ENCODE measurements at places on chromosomes 4 and X.

- no peak for DNase-seq
These were observed 46.9 kb downstream of the HSPA4L start for GRCh38 chr4:127829014-127829413.

GRCh38 chr4:139922406-139923024 lies 231.5 kb downstream of the MAML3 start:
- DNase-seq = no peak

DNA sequence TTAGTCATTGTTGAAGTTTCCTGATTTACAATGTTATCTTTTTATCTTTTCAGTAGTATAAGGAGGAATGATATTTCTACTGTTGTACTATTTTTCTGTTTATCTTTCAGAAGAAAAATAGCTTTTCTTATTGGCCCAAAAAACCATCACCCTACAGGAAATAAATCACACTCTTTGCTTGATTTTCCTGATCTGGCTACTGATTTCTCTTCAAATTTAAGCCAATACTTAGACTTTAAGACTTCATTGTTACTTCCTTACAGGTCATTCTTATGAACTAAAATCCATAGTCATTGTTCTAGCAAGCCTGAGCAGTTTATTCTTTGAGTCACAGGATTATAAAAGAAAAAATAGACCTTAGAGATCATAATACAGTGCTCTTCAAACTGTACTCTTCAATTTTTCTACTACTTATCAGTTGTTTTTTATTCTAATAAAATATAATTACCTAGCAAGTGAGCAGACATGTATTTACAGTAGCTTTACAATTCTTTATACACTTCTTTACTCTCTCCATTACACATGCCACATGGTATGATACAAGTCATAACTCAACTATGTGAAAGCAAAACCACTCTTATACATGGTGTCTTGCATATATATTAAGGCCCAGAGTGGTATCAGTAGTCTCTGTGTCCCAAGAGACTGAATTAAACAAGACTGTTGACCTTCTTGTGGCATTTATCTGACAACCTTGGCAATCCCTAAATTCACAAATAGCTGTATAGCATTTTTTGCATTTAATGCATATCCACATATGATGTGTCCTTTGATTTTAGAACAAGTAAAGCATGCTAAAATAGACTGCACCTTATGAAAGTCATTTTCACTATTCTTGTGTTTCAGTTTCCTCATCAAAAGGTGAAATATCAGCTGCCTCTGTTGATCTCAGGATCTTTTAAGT lies 47.9 kb downstream of the TET2 start:
- no peak for DNase-seq

DNA sequence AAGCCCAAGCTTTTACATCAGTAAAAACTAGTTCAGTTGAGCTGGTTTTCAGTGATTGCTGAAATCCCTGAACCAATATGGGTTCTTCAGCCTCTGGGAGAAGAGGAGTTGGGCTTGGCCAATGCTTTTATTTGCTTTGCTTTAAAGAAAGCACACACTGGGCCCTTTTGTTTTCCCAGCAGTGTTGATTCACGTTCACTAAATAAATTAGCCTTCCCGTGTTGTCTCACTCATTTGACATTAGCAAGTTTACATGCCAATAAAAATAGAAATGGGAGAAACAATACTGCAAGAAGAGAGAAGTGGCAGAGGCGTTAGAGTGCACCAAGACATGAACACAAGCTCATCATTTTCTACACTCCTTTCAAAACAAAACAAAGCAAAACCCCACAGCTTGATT lies 136.2 kb downstream of the SHROOM3 start:
- no peak for DNase-seq

- DNase-seq = no peak
These were observed 69.8 kb downstream of the F11 start for GRCh38 chr4:186335793-186336192.

DNA sequence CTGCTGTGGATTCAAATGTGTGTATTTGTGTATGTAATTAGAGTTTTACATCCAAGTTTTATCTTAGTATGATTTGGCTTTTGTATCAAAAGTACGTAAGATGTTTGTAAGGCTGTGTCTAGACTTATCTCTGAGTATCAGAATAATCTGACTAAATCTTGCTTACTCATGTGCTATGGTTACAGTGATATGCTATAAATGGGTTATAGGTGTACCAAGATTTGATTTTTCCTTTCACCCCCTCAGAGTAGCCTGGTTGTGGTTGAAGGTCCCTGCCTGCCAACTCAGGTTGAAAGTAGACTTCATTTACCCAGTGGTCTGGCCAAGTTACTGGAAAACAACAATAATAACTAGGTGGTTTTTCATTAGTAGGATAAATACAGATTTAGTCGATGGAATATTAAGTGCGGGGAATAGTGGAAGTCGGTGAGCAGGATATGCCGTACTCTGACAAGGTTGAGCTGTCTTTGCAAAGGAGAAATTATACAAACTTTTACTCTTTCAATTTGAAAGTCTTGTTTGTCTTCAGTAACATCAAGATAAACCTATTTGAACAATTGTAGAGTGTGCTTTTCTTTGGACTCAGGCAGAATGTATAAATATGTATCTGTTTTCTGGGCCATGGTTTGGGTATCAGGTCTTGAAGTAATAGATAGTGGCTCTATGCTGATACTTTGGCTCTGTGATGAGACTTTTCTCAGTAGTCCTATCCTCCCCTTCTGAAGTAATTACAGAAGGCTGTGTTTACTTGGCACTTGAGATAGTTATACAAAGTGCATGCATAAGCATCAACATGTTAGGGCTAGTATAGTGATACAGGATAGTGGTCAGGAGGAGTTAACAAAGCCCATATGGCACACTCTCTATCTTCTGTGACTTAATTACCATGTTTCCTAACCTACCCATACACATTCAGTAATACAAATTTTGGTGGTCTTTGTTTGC lies 23.7 kb downstream of the BMP2K start:
- no peak for DNase-seq

DNA sequence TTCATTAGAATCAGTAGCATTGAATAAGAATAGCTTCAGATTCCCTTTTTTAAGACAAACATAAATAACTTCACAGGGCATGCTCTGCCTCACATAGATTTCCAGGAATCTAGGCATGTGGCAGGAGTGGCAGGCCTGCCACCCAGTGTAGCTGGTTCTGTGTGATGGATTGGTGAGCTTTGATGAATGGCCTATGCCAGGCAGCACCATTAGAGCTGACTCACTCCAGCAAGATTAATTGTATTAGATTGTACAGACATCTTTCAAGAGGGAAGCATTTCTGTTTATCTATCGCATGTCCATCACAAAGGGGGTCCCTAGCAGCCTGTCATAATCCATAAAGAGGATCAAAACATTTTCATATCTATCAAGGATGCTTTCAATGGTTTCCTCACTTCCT lies 71.9 kb downstream of the NAA11 start:
- no peak for DNase-seq

DNA sequence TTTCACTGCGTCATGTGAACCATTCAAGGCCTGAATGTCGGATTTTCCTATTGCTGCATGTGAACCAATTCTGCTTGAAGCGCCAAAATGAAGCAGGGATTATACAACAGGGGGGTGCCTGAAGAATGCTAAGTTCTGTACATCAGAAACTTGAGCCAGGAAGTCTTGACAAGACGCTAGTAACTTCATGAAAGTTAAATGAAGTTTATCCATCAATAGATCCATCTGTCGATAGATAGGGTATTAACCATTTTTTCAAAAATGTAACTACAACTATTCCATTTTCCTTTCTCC lies 590 bp upstream of the NAF1 start:
- no peak for DNase-seq

DNA sequence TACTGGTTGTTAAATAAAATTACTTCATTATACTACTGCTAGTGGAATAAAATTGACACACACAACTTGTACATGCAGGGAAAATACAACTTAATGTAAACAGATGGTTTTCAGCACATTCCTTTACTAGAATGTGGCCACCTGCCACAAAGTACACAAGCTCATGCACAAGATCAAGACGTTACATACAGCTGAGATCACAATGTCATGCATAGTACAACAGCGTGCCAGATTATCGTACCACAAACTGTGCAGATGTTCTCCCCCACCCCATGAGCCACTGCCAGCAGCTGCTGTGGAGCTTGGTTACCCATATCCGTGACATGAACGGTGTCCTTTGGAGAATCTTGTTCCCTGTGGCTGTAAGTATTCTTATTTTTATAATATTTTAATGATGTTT lies 27.7 kb downstream of the FBXO8 start:
- no peak for DNase-seq

DNA sequence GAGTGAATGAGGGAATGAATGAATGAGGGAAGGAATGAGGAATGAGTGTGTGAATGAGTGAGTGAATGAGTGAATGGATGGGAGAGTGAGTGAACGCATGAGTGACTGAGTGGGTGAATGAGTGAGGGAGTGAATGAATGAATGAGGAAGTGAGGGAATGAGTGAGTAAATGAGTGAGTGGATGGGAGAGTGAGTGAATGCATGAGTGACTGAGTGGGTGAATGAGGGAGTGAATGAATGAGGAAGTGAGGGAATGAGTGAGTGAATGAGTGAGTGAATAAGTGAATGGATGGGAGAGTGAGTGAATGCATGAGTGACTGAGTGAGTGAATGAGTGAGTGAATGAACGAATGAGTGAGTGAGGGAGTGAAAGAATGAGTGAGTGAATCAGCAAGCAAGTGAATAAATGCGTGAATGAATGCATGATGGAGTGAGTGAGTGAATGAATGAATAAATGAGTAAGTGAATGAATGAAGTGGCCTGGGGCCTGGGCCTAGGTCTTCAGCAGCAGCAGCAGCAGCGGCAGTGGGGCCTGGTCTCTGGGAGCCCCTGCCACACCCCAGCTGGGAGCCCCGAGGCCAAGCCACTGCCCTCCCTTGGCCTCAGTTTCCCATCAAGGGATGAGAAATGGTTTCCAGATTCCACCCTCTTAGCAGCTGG lies 16.2 kb upstream of the PSAPL1 start:
- DNase-seq = no peak

GRCh38 chr4:71691416-71692073 lies 92.3 kb downstream of the GC start:
- no peak for DNase-seq

- DNase-seq = no peak
These were observed 158.4 kb downstream of the RAB28 start for GRCh38 chr4:13325744-13326143.

DNA sequence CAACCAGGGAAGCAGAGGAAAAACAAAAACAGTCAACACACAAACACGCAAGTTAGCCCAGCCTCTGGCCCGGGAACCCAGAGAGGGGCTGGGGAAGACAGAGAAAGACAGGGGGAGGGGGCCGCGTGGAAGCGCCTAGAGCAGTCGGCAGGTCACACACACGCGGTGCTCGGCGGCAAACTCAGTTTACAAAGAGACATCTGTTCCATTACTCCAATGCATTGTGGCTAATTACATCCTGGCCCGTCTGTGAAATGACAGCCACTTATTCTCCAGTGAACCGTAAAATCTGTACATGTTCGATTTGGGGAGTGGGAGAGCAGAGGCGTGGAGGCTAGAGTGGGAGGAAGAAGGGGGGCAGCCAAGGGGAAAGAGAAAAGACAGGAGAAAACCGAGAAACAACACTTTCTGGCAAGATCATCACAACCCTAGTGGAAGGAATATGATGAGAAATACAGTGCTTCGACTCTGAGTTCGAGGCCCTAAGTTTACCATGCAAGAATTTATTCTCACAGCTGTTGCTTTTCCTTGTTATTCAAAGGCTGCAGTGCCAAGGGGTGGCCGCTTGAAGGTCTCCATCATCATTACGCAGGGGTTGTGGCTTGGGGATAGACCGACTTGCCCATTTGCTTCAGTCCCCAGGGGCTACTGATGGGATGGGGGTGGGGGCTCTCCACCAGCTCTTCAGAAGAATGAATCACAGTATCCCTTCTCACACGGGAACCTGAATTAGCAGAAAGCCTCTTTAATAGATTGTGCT lies 167.7 kb downstream of the MGST2 start:
- DNase-seq = no peak

DNA sequence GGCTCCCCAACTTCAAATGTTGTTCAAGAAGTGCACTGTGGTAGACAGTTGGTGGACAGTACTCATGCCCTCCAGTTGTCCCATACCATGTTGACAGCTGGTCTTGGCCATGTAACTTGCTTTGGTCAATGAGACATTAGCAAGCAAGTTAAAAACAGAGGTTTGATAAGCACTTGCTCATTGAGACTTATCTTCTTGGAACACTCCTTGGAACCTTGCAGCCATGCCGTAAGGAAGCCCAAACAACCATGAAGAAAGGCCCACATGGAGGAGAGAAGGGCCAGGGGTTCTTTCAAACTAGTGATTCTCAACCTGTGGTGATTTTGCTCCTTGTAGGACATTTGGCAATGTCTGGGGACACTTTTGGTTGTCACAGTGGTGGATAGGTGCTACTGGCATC lies 2.6 kb upstream of the PRPS2 start:
- DNase-seq = no peak

DNA sequence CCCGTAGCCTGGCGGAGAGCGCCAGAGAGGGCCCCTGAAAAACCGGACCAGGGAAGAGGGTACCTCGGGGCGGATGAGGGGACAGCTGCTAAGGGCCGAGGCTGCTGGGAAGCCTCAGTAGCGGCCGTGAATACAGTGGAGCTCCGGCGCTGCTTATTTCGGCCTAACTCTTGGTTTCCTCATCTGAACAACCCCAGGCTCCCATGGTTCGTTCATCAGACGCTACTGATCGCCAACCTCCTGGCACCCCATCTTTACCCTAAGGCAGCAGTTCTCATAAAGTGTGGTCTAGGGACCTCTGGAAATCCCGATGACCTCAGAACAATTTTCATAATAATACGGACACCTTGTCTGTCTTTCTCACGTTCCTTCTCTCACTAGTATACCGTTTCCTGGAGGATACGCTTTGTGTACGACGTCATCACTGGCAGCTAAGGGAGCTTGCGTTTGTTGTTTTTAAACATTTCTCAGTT lies 645 bp upstream of the RAB28 start:
- DNase-seq = no peak

DNA sequence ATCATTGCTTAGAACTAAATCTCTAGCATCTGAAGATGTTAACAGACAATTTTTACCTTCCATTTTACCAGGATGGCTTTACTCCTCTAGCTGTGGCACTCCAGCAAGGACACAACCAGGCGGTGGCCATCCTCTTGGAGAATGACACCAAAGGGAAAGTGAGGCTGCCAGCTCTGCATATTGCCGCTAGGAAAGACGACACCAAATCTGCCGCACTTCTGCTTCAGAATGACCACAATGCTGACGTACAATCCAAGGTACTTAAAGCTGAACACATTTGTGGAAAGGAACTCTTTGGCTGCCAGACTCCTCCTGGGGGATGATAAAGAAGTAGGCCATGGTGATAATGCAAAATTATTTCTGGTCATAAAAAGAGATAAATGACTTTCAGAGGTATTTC lies 187.5 kb downstream of the ANK2 start:
- DNase-seq = no peak

- DNase-seq = no peak
These were observed 106.6 kb upstream of the WDR44 start for GRCh38 chrX:118239178-118239870.

DNA sequence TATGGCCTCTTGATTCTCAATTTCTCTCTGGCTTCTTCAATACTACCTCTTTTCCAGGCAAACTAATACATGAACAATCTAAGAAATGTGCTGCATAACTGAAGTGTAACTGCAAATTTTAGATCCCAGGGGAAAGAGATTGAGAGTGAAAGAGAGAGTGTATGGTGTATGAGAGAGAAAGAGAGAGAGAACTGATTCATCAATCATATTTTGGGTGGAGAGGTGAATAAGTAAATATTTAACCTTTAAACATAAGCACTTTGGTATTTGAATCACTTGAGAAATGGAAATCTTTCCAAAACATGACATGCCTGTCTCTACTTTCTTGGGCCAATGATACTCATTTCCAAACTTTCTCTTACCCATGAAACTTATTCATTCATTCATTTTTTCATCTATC lies 147.2 kb upstream of the DIPK2B start:
- DNase-seq = no peak
